ENCODE measurements at places on chromosomes 16 and 17.

DNA sequence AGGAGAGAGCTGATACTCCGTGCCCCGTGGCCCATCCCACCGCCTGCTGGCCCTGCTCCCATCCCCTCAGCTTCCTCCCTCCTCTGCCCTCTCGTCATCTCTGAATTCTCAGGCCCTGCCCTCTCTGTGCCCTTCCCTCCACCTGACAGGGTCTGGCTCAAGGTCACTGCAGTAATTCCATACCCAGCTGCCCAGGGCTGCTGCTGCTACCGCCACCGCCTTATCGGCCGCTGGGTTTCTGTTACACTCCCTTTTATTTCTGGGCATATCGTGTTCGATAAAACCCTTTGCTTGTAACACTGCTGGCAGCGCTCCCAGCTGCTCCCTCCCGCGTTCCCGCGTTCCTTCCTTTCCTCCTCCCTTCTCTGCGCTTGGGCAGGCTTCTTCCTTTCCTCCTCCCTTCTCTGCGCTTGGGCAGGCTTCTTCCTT, 1.2 kb downstream of the EPN3 start:
- DNase-seq = no peak

DNA sequence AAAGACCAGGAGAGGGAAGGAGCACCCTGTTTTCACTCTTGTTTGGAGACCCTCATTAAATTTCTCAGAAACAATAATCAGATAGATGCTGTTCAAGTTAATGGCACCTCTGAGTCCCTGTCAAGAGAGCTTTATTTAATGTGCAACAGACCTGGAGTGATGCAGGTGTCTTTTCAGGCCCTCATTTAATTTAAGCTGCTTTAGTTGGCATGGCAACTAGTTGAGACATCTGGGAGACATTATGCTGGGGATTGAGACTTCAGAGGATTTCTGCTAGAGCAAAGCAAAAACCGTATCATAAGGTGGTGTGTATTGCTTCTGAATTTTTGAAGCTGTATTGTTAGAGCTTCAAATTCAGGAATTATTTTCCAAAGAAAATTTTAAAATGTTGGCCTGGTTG, 108.5 kb downstream of the NLK start:
- DNase-seq = no peak

GRCh38 chr17:40953881-40954280, 12.9 kb downstream of the KRT39 start:
- DNase-seq = no peak

DNA sequence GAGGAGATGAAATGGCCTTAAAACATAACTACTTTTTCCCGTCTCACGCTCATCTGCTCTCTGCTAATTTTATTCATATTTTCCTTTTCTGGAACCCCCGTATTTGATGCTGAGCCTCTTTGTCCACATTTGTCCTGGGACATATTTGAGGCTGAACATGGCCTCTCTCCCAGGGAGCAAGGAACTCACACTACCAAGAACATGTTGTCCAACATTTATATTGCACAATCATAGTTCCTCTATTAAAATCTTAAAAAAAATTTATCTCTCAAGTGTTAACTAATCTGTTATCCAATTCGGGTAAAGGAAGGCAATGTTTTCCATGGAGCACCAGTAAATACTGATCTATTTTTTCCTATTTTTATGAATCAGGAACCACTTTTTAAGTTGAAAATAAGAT, 60.2 kb downstream of the CMC2 start:
- DNase-seq = no peak

GRCh38 chr17:901964-902363, 77.6 kb downstream of the NXN start:
- no peak for DNase-seq

DNA sequence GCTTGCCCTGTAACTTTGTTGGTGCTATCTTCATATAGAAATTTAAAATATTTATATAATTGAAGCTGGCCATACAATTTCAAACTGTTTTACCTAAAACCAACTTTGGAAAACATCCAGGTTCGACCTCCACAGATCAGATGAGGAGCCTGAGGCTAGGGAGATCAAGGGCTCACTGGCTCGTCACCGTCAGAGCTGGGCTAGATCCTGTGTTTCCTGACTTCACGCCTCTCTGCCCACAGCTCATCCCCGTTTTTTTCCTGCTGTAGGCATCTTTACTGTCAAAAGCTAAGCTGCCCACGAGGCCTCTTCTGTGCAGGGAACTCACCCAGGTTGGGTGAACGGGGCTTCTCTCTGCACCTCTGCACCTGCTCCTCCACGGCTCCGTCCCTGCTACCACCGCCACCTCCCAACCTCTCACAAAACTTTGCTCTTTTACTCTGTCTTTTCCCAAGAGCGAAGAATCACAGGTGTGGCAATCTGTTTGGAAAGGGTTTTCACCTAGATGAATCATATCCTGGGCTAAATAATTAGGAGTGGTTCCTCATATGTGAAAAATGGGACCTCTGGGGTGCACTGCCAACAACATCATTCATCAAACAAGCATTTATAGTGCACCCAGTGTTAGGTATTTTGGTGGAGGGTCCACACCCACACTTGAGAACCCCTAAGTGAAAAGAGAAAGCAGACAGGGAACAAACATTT, 24.8 kb upstream of the KDM6B start:
- no peak for DNase-seq

DNA sequence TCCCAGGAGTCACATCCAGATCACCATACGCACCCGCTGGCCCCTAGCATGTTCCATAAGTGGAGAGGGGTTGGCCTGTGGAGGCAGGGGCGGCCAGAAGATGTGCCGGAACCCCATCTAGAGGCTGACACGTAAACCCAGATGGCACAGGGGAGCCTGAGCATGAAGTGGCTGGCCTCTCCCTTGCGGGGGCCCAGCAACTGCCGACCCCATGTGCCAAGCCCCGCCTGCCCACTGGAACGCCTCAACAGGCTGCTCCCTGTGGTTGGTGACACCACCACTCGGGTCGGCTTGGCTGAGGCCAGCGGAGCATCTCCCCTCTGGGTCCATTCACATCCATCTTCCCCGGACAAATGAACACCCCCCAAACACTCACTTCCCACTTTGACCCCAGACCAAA, 9.5 kb downstream of the BCAR1 start:
- no peak for DNase-seq

DNA sequence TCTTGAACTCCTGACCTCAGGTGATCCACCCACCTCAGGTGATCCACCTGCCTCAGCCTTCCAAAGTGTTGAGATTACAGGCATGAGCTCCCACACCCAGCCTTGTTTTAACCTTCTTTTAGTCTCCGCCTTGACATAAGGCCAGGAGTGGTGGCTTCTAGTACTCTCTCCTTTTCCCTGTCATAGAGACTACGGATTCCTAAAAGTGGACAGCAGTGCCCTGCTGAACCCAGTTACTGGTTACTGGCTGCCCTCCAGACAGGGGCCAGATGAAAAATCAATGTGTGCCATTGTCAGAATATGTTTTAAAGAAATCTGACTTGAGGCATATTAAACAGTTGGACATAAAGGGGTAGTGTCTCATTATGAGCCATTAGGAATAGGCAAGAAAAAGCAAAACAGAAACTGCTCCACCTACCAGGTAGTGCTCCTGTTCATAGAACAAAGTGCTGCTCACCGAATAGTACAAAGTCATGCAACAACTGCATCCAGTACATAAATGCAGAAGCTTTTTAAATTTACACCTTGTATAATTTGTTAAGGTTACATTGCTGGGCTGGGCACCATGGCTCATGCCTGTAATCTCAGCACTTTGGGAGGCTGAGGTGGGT, 32.1 kb downstream of the TRIM25 start:
- DNase-seq = no peak

DNA sequence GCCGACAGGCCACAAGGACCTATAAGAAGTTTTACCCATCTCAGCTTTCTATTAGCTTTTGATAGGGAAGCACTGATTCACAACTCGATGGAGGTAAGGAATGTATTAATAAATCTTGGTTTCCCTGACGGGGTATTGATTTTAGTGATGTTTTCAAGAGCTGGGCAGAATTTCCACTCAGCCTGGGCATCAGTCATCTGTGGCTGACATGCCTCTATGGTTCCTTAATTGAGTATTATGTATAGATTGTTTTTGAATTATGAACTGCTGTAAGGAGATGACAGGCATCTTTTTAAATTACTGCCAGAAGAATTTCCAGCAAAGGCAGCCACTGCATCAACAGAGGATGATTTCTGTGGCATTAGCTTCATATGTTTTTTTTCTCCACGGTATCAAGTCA, 128.6 kb downstream of the CPPED1 start:
- no peak for DNase-seq

GRCh38 chr17:47180337-47180736, 8.8 kb downstream of the CDC27 start:
- no peak for DNase-seq

- DNase-seq = no peak
These were observed 10.1 kb downstream of the WFIKKN2 start for GRCh38 chr17:50845240-50846147.

DNA sequence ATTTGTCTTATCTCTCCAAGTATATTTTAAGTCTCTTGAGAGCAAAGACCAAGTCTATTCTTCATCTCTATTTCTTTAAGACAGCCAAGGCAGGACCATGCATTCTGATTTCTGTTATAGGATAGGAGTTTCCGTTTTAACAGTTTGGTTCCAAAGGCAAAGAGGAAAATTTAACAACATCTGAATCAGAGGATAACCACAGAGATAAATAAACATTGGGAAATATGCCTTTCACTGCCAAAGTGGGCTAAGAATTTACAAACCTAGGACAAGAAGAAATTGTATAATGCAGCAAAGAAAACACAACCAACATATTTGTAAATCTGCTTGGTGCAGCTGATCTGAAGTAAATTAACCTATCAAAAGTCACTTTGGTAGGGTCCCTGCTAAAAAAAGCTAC, 37.7 kb downstream of the USP32 start:
- no peak for DNase-seq

- no peak for DNase-seq
These were observed 166.9 kb downstream of the SEC14L1 start for GRCh38 chr17:77307479-77308198.

DNA sequence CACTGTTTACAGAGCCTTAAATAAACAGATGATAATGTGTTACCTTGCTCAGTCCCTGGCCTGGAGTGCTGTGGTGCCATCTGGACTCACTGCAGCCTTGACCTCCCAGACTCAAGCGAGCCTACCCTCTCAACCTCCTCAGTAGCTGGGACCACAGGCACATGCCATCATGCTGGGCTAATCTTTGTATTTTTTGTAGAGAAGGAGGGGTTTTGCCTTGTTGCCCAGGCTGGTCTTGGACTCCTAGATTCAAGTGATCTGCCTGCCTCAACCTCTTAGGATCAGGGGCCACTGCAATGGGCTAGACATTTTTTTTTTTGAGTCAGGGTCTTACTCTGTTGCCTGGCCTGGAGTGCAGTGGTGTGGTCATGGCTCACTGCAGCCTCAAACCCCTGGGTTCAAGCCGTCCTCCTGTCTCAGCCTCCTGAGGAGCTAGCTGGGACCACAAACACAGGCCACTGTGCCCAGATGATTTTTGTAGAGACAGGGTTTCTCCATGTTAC, 5.0 kb upstream of the NAGLU start:
- no peak for DNase-seq

DNA sequence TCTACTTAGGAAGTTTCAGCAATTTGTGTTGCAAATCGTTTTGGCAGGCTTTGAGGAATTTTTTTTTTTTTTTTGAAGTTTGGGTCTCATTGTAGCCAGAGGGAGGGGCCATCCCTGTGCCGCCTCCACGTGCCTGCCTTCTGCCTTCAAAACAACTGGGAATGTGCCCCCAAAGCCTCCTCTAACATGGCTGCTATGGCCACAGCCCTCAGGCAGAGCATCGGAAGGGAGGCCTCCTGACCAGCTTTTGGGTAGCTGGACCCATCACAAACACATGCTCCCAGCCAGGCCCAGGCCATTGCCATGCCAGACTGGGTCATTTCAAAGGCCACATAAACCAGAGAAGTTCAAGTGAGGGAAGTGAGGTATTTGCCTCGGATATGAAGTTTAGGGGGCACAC, 21.5 kb downstream of the C16orf82 start:
- DNase-seq = no peak

- DNase-seq = no peak
These were observed 2.2 kb downstream of the TMEM132E start for GRCh38 chr17:34581446-34582184.

DNA sequence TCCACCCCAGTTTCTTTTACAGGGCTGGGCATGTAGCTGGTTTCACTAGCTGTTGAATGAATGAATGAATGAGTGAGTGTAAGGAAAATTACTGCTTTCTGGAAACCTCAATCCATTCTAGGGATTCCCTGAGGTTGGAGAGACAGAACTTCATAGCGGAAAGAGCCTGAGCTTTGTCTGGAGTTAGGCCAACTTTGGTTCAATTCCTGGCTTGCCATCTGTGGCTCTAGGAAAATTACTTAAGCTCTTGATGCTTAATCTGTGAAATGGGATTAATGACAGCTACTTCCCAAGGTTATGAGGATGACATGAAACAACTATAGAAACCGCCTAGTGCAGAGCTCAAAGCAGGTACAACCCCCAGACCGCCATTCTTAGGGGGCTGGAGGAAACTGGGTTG, 76.3 kb upstream of the AXIN2 start:
- DNase-seq = no peak

DNA sequence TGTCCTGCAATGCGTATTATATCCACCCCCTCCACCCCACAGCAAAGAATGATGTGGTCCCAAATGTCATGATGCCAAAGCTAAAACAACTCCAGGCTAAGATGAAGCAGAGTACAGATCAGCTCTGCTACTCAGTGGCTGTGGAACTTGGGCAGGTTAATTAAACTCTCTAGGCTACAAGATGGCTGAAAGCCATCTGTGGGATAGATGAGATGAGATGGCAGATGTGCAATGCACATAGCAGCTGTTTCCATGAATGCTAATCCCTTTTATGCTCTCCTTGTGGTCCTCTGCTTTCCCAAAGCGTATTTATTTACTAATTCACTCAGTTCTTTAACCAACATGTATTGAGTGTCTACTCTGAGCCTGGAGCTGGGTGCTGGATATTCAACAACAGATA, 114.4 kb downstream of the GRIN2A start:
- no peak for DNase-seq

GRCh38 chr16:4463522-4464163, 10.8 kb downstream of the NMRAL1 start:
- no peak for DNase-seq

DNA sequence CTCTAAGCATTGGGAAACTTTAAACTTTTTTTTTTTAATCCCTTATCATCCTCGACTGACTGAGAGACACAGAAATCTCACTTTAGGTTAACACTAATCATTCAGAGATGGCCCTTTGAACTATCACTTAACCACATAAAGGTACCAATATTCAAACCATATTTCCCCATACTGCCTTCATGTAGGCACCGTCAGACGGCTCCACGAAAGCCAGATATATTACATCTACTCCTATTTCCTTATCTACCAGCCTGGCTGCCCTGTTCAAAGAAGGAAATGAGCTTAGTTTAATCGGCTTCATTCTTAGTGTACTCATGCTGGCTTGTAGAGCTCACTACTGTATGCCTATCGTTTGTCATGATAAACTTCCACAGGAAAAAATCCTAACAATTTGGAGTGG, 270.9 kb downstream of the CEP112 start:
- DNase-seq = no peak

- no peak for DNase-seq
These were observed 117.6 kb downstream of the CCT6B start for GRCh38 chr17:34843682-34844081.
